Cardiac muscle cell (in vitro differentiated cells and primary cell): ENCODE measurements at places on chromosomes 5 and 9.

DNA sequence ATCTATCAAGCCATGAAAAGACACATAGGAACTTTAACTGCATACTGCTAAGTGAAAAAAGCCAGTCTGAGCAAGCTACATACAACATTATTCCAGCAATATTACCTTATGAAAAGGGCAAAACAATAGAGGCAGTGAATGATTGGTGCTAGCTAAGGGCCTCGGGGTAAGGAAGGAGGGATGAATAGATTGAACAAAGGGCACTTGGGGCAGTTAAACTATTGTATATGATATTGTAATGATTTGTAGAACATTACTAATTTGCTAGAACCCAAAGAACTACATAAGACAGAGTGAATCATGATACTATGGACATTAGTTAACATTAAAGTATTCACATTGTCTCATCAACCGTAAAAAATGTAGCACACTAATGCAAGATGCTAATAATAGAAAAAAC, 218.3 kb downstream of the FBXO4 start:
- no peak for DNase-seq

GRCh38 chr5:36598045-36598444, 8.4 kb upstream of the SLC1A3 start:
- no peak for DNase-seq

DNA sequence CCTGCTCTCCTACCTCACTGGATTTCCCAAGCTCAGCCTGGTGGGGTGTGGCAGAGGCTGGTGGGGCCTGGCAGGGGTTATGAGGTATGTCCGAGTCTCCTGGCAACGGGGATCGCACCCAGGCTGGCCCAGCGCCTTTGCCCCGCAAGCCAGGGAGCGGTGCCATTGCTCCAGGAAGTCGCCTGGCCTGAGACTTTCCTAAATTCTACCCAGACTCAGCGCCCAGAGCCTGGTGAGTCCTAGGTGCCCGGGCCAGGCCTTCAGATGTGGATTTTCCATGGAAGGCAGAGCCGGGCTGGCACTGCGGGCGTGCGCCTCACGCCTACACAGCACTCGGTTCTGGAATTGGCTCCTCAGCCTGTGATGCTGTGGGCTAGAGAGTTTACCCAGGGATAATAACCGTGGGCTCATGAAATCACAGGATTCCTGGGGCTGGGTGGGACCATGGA, 155.4 kb upstream of the COL5A1 start:
- no peak for DNase-seq

GRCh38 chr9:92439921-92440750, 15.9 kb upstream of the OMD start:
- no peak for DNase-seq

- DNase-seq, result no peak
These were observed 32.1 kb downstream of the FGD3 start for GRCh38 chr9:92979283-92980056.

- no peak for DNase-seq
These were observed 1946.0 kb upstream of the CDH6 start for GRCh38 chr5:29247346-29248028.

- peak; percentile 54 for DNase-seq
These were observed 230.9 kb upstream of the NFIL3 start for GRCh38 chr9:91654527-91654926.

GRCh38 chr9:117737721-117738226, 33.6 kb downstream of the TLR4 start:
- DNase-seq, result peak; percentile 49

DNA sequence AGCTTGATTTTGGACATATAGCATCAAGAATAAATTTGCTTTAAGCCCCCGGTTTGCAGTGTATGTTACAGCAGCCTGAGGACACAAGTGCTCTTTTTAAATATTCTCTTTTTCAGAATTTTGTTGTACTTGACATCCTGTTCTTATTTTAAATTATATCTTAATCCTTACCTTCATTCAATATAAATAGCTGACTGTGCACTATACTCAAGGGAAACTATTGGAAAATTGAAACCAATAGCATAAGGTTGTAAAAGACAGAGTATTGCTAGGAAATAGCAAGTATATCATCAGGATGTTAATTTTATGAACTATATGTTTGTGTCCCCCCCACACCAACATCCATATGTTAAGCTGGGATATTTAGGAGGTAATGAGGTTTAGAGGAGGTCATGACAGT, 120.4 kb upstream of the CDH10 start:
- DNase-seq, result no peak

DNA sequence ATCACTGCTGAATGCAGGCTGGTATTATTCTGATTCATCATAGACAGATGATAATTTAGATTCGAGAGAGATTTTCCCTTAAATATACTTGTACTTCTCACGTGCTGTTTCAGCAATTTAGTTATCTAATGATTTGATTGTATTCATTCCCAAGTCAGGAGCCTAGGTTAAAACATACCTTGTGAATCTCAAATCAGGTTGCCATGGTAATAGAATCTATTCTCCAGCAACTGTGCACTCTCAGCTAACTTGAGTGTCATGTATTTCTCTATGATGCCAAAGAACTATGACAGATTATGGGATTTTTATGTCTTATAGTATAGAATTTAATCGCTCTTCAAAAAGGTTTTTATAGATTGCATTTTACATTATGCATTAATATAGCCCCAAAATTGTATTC, 315.3 kb downstream of the GABRG2 start:
- DNase-seq, result no peak

DNA sequence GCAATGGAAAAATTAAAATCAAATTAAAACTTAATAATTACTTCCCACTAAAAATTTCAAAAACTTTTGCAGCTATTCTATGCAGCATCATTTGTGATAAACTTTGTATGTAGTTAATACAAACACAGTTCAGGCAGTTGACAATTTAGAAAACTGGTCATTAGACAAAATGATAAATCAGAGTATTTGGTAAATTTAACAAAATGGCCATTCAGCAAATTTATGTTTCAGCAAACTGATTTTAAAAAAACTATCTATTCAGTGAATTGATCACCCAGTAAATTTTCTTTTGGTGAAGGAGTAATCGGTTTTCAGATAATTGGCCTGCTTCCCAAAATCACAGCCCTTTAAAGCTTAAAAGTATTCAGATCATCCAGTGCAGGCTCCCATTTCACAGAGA, 116.3 kb downstream of the RFX3 start:
- DNase-seq, result no peak

GRCh38 chr9:133389025-133389557, 12.9 kb downstream of the STKLD1 start:
- no peak for DNase-seq

DNA sequence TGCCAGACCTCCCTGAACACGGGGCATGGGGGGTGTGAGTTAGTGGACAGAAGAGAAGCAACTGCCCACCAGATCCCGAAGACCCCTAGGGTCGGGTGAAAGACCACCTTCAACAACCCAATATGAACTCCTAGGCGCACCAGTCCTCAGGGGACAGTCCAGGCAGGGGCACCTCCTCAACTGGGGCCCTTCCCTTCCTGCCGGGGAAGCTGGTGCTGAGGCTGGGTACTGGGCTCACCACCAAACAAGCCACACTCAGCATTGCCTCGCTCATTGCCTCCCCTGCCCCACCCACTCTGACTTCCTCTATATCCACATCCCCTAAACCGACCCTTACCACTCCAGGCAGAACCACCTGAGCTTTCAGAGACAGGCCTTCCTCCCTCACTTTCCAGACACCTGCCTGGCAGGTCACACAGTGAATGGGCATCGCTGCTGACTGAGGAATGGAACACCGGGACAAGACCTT, 42.5 kb downstream of the SEMA4D start:
- no peak for DNase-seq

GRCh38 chr9:123525424-123525823, 169.4 kb downstream of the CRB2 start:
- DNase-seq, result no peak

DNA sequence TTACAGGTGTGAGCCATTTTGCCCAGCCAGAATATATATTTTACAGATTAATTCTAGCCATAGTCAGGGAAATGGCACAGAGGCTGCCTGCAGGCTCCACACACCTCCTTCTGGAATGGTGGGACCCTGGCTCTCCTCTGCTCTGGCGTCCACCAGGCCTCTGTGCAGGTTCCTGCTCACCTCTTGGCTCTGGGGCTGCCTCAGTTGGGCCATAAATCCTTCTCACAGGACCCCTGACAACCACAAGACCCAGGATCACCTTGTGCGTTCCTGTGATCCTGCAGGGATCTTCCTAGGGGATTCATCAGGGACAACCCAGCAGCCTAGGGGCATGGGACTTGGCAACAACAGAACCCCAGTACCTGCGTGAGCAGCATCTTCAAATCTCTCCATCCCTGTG, 93.0 kb upstream of the FSTL4 start:
- no peak for DNase-seq

GRCh38 chr5:78735834-78736463, 87.4 kb upstream of the LHFPL2 start:
- DNase-seq, result no peak

- DNase-seq, result no peak
These were observed 240.5 kb upstream of the TUT7 start for GRCh38 chr9:86594724-86595123.

- no peak for DNase-seq
These were observed 24.7 kb downstream of the SLC6A3 start for GRCh38 chr5:1420211-1421195.

DNA sequence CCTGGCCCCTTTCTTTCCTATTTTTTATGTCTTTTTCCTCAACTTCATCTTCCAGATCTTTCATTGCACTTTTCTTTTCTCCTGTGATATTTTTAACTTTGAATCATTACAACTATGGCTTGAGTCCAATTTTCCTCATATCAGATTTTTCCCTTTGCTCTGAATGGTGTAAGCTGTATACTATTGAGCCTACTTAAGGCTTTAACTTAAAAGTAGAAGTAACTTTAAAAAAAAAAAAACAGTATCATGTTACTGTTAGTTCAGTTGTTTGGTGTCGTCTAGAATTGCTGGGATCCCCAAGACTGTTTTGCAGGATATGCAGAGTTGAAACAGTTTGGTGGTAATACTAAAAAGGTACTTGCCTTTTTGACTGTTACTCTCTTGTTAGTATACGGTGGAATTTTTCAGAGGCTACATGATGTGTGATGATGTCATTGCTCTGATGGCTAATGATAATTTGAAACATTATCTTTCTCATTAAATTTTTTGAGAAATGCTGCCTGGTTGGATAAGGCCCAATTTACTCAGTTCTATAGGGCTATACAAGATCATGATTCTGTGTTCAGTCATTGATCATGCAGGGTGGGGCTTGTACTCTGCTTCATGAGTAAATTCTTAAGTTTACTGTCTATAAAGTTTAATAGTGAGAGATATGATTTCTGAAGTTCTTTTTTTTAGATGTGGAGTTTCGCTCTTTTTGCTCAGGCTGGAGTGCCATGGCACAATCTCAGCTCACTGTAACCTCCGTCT, 8.8 kb downstream of the NAA35 start:
- no peak for DNase-seq

DNA sequence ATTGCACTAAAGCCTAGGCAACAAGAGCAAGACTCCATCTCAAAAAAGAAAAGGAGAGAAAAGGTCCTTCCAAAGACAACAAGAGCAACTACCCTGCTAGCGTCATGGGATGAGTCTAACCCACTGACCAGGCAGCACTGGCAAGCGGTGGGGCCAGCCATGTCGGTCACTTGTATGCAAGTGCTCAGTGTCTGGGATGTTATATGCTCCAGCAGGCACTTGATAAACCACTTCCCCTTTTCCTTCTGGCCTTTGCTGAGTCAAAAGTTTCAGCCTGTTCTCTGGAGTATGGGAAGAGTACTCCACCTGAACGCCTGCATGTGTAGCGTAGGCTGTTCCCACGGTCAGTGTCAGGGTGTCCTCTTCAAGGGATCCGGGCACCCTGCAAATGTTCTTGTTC, 9.2 kb upstream of the MXD3 start:
- DNase-seq, result no peak

DNA sequence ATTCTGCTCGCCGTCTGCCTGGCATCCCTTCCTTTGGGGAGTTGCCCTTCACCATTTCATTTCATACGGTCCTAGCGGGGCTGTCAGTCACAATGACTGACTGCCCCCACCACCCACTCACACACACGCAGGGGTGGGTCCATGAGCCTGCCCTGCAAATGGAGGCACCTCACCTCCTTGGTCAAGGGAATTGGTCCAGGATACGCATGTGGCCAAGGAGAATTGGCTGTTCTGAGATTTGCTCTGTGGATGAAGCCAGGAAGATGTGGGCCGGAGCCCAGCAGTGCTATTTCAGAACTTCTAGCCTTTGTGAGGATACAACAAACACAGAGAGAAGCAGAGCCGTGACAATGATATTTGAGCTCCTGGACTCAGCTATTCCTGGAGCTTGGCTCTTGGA, 17.0 kb downstream of the C1QTNF2 start:
- DNase-seq, result no peak

GRCh38 chr9:120726484-120726883, 12.2 kb upstream of the MEGF9 start:
- DNase-seq, result no peak

- no peak for DNase-seq
These were observed 50.4 kb upstream of the RGMB start for GRCh38 chr5:98723061-98723460.

DNA sequence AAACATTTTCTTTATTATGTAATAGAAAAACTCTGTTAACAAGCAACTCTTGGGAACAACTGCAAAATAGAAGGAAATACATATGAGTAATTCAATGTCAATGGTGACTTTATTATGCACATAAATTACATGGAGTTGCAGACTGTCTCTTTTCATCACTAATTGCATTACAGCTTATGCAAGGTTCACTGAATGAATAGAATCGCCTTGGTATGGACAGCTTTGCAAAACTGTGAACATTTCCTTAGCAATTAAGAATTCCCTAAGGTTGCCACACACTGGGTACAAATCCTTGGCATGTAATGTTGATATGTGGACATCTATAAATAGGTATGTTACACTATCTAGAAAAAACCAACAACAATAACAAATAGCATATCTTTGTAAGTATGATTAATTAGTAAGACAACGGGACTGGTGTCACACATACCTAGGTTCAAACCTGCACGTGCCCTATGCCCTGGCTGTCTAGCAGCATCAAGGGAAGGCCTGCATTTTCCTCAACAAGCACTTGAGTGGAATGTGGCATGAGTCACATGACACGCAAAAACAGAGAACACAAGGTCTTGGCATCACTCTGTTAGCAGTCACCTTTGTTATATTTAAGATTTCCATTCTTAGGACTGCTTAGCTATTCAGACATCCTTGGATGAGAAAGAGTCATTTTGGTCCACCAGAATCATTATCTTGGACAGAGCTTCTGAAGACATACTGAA, 263.9 kb downstream of the CTNND2 start:
- DNase-seq, result no peak

GRCh38 chr5:32834251-32834650, 123.1 kb downstream of the NPR3 start:
- DNase-seq, result no peak

- no peak for DNase-seq
These were observed 1.2 kb downstream of the ARRDC1 start for GRCh38 chr9:137606734-137607138.

- DNase-seq, result no peak
These were observed 1.9 kb downstream of the IRX2 start for GRCh38 chr5:2749514-2750025.

GRCh38 chr9:124869986-124870560, 8.1 kb downstream of the ARPC5L start:
- DNase-seq, result peak; percentile 22
